LNCaP clone FGC (cell line): ENCODE measurements at places on chromosomes 12 and 14.
A peak's percentile ranks its signal among the peaks of the same experiment; 100 is the strongest.

GRCh38 chr14:34038358-34039057, 87.6 kb upstream of the EGLN3 start:
- no peak for DNase-seq

GRCh38 chr12:31562594-31563328, 28.2 kb downstream of the DENND5B start:
- DNase-seq, result no peak

DNA sequence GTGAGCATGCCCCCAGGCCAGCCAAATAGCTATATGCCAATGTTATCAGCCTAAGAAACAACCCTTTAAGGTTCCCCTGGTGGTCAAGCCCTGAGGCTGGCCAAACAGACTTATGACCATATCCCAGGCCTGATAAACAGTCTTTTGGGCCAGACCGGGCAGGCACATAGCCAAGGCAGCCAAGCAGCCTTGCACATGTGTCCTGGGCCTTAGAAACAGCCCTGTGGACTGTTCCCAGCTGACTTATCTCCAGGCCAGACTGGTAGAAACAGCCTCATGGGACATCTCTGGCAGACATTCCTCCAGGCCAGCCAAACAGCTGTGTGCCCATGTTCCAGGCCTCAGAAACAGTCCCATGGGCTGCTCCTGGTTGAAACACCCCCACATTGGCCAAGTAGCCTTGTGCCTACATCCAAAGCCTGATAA, 295.0 kb upstream of the MGAT4C start:
- no peak for DNase-seq

DNA sequence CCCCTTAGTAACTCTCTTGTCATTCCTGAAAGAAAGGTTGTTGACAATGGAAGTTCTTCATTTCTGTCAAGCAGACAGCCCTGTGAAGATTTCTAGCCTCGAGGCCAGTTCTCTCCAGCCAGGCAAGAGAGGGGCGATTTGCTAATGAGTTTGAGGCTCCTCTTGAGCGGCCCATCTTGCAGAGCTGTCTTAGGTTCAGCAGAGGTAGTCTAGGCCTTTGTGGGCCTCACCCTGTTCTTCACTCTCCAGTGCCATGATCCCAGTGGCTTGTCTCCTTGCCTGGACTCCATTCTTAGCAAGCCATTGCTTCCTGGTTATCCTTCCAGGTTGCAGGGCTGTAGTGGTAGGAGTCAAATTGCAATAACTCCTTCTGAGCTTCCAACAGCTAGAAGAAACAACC, 9.7 kb downstream of the TPH2 start:
- no peak for DNase-seq

DNA sequence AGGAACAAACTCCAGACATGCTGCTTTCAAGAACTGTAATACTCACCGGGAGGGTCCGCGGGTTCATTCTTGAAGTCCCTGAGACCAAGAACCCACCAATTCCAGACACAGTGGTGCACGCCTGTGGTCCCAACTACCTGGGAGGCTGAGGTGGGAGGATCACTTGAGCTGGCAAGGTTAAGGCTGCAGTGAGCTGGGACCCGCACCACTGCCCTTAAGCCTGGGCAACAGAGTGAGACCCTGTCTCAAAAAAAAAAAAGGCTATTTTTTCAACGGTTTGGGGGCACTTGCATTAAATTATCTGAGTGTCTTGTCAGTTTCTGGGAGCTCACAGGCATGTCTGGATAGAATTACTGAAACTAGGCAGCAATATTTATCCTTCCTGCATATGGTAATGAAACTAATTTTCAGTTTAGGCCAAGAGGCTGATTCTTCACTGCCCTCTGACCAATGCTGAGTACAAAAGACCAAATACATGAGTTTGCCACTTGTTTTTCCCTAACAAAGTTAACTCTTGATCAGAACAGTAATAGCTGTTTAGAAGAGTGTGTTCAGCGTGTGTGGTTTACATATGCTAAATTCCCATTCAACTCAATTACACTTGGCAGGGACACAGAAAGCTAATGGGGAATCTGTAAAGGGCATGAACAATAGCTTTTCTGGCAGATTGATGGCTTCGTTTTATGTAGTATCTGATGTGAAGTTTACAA, 65.8 kb upstream of the RASSF3 start:
- no peak for DNase-seq

DNA sequence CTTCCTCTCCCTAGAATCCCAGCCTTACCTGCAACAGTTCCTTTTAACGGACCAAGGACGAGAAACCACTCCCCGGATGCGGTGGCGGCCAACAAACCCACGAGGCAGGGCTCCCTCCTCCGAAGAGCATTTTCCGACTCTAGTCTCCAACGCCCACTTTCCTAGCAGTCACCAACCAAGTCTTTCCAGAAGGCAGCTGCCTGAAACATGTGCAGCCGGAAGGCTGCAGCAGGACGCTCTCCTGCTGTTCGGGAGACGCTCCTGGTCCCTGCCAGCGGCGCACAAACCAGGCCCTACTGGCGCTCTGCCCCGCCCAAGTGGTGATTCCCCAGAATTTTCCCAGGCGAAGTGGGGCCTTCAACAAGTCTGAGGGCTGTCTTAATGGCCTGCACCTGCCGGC, 21.1 kb upstream of the ADAM20 start:
- no peak for DNase-seq

DNA sequence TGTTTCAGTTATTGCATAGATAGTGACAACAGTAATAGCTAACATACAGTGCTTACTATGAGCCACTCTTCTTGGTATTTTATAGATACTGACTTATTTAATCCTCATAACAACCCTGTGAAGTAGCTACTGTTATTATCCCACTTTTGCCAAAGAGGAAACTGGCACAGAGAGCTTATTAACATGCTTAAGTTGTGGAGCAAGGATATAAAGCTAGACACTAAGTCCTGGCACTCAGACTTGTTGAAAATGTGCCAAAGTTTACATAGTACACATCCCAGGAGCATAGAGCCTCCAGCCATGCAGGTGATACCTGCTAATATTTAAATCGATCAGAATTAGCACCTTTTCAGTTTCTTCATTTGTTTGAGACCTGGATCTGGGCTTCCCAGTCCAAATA, 41.8 kb downstream of the VEZT start:
- peak; percentile 100 for DNase-seq

DNA sequence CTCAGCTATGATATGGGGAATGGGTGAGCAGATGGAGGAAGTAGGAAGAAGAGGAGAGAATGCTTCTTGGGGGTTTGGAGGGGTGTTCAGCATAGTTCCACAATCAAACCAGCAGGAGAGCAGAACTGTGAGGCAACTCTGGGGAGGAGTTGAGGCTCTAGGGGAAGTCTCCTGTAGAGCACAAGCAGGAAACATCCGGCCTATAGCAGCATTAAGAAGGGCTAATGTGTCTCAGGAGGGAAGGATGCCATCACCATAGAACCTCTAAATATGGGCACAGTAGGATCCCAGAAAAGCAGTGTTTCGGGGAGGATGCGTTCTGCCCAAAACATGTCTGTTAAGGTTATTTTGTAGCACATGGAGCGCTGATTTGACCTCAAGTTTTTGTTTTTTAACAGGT, 8.4 kb upstream of the SALL2 start:
- no peak for DNase-seq

- DNase-seq, result no peak
These were observed 17.9 kb upstream of the CFAP54 start for GRCh38 chr12:96471368-96472050.

- DNase-seq, result no peak
These were observed 70.7 kb downstream of the PPHLN1 start for GRCh38 chr12:42396473-42397259.

GRCh38 chr14:76782115-76782884, 21.0 kb downstream of the VASH1 start:
- DNase-seq, result no peak

DNA sequence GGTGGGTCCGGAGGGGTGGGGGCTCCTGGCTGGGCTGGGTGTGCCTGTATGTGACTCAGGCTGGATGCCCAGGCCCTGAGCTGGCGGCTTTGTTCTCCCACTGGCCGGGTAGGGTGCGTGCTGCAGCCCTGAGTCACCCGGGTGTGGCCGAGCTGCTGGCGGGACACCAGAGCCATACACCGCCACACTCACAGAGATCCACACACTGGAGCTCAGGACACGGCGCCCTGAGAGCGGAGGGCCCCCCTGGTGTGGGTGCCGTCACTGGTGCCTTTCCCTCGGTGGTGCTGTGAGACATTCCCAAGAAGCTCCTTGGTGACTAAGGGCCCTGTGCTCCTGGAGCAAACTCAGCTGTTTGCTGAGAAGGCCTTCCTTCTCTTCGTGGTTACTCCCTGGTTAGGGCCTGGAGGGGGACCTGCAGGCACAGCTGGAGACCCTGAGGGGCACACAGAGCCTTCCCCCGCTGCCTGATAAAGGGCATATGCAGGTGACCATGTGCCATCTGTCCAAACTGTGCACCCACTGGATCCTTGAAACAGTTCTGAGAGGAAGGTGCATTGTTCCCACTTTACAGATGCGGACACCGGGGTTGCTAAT, 44.3 kb downstream of the KRT80 start:
- DNase-seq, result no peak

GRCh38 chr14:81164167-81164774, 56.5 kb downstream of the GTF2A1 start:
- peak; percentile 60 for DNase-seq

GRCh38 chr14:63032076-63032475, 13.2 kb downstream of the KCNH5 start:
- DNase-seq, result no peak

- DNase-seq, result no peak
These were observed 76.2 kb downstream of the APAF1 start for GRCh38 chr12:98721204-98721702.

GRCh38 chr12:32115404-32116104, 8.9 kb downstream of the BICD1 start:
- DNase-seq, result peak; percentile 84

- DNase-seq, result peak; percentile 67
These were observed 30.7 kb downstream of the CEP290 start for GRCh38 chr12:88111074-88111652.

DNA sequence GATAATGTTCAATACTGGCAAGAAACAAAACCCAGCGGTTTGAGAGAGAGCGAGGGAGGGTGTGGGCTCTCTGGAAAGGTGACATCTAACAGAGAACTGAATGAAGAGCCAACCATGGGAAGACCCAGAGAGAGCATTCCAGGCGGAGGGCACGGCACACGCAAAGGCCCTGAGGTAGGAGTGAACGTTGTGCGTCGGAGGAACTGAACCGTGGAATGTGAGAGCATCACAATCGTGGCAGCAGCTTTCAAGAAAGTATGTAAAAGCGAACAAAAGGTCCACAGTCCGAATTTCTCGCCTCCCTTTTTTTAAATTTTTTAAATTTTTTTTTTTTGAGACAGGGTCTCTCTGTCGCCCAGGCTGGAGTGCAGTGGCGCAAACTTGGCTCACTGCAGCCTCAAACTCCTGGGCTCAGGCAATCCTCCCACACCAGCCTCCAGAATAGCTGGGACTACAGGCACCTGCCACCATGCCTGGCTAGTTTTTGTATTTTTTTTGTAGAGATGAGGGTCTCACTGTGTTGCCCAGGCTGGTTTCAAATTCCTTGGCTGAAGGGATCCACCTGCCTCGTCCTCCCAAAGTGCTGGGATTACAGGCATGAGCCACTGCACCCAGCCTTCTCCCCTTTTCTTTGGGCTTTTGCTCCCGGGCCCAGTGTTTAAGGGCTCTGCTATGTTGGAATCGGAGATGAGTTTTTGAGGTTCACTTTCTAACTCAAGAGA, 15.3 kb upstream of the SCARB1 start:
- no peak for DNase-seq

- DNase-seq, result no peak
These were observed 134.7 kb downstream of the GPR135 start for GRCh38 chr14:59330455-59330854.

- DNase-seq, result no peak
These were observed 28.4 kb downstream of the HSPB8 start for GRCh38 chr12:119207063-119207560.

DNA sequence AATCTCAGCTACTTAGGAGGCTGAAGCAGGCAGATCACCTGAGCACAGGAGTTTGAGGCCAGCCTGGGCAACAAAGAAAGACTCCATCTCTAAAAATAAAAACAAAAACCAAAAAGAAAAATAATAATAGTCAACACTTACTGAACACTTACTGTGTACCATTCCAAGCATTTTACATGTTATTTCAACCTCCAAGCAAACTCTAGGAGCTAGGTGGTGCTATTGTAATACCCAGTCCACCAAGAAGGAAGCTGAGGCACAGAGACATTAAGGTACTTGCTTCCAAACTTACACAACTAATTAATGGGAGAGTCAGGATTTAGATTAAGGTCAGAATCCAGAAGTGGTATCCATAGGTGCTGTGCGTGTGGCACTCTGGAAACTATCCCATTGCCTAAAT, 13.7 kb upstream of the OR6J1 start:
- DNase-seq, result no peak

- DNase-seq, result peak; percentile 81
These were observed 824 bp downstream of the TBK1 start for GRCh38 chr12:64452559-64453329.

- no peak for DNase-seq
These were observed 1.6 kb downstream of the METTL3 start for GRCh38 chr14:21509432-21510143.
